ENCODE measurements at places on chromosomes 13 and 19. TPM values are rescaled to one million over a fixed set of nuclear protein-coding genes. Genes with fewer than 3 reads are reported as not detected.

DNA sequence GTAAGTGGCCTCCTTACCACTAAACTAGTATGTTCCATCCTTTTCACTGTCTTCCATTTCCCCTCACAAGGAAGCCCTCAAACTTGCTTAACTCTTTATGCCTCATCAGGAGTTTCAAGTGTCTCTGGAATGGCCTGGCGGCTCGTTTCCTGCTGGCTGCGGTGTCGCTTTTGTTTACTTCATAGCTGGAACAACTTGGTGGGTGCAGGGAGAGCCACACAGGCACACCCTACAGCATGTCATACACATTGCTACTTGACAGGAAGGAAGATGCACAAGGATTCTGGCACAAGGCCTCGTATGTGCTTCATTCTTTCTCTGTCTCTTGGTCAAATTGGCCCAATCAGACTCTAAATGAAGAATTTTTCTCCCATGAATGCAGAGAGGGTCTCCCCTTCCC, 488.3 kb downstream of the FOXO1 start:
- no peak for DNase-seq

DNA sequence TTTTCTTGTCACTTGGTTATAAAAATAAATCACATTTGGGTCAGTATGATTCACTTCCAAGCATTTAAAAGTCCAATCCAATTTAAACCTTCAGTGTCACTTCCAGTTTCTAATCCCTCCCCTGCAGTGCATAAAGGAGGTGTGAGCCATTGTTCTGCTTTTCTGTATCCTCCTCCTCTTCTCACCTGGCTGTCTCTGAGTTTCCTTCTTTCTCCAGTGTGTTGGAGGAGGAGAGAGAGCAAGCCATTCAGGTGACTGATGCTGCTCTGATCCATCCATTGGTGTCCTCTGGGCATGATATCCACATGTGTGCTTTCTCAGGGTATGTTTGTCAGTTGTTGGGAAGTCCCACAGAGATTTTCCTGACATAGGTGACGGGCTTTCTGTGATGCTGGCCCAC, 1.2 kb downstream of the NUDT15 start:
- DNase-seq, result no peak

DNA sequence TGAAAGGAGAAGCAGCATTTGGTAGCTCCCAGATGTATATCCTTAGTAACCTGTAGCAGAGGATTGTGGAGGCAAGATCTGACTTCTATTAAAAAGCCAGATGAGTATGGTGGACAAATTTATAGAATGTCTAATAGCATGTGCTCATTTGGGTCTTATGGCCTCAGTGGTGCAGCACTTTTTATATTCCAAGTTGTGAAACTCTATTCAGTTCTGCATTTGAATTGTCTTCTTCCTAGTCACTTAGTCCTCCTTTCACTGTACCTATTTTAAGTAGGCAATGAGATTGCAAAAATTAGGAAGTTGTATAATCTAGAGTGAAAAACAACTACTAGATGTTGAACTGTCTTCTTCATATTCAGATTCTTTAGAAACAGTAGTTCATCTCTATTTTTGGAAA, 412.5 kb upstream of the PCDH9 start:
- no peak for DNase-seq

- DNase-seq, result no peak
Observed at GRCh38 chr13:104140552-104140951, 1074.3 kb upstream of the SLC10A2 start.

- DNase-seq, result no peak
Observed at GRCh38 chr13:39102981-39103490, 64.8 kb downstream of the NHLRC3 start.

DNA sequence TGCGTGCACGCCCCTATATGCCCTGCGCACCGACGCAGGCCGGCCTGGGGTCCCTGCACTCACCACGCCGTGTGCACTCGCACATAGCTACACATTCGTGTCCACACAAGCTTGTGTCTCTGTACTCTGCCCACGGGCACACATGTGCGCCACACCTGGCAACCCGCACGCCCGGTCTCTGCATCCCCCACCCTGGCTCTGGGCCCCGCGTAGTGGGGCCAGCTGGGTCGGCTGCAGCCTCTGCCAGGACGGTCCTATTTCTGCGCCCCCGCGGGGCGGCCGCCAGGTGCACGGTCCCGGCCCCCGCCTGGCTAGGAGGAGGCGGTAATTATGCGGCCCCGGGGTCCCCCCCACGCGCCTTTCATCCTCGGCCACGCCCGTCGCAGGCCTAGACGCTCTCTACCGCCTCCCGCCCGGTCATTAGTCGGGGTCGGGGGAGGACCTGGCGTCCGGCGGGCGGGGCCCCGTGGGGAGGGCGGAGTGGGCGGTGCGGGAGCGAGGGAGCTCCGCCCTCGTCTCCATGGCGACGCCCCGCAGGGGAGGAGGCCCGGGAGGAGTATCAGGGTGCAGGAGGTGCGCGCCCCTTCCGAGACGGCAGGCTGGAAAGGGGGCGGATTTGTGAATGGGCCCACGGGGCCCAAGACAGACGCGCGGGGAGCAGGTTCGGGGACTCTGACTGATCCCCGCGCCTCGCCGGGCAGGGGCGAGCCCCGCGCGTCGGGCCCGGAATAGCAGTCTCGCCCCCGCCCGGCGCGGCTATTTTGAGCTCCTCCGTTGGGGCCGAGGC, 2.8 kb upstream of the CIRBP start:
- DNase-seq, result peak; percentile 94

SOHLH2 gene
- not detected for total RNA-seq

SOX1 gene
- total RNA-seq, result not detected

FCAR gene
- not detected for total RNA-seq

Measured in activated CD8-positive, alpha-beta memory T cell treated with anti-CD3 and anti-CD28 coated beads, Interleukin-2, amount 10 ng/mL, durations not matched to agents 7 days and 5 days (primary cell).